ENCODE measurements at places on chromosomes 5 and 9.

DNA sequence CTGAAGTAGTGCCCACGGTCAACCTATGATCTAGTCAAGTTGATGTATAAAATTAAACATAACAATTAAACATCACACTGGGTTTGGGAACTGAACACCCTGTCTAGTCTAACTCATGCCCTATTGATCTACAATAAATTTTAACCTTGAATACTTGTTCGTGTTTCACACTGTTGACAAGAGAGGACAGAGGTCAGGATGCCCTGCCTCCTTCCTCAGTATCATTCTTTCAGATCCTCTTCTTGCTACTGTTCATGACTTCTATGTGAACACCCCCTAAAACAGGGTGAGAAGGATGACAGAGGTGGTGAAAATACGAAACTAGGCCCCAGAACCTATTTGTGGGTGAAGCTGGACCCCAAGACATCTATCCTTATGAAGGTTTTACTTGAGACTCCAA, 8.1 kb upstream of the MAT2B start:
- no peak for DNase-seq

- DNase-seq = no peak
Observed at GRCh38 chr9:122028089-122028488, 65.0 kb downstream of the TTLL11 start.

GRCh38 chr5:159103086-159103485, 3.4 kb upstream of the EBF1 start:
- no peak for DNase-seq

GRCh38 chr9:114037249-114037648, 40.9 kb downstream of the AMBP start:
- DNase-seq = no peak

DNA sequence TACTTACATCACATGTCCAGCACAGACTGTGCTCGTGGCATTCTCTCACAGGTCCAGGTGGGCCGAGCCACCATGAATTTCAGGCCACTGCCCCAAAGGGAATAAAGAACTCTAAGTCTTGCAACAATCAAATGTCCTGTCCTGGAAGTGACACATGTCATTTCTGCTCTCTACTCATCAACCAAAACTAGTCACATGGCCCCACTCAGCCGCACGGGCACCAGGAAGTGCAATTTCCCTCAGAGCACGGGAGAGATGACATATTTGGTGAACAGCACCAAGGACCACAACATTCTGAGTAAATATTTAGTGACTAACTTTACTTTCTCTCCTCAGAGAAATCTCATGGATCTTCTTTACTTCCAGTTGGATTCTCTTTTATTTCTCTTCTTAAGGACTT, 131.1 kb upstream of the TUT7 start:
- DNase-seq = no peak

DNA sequence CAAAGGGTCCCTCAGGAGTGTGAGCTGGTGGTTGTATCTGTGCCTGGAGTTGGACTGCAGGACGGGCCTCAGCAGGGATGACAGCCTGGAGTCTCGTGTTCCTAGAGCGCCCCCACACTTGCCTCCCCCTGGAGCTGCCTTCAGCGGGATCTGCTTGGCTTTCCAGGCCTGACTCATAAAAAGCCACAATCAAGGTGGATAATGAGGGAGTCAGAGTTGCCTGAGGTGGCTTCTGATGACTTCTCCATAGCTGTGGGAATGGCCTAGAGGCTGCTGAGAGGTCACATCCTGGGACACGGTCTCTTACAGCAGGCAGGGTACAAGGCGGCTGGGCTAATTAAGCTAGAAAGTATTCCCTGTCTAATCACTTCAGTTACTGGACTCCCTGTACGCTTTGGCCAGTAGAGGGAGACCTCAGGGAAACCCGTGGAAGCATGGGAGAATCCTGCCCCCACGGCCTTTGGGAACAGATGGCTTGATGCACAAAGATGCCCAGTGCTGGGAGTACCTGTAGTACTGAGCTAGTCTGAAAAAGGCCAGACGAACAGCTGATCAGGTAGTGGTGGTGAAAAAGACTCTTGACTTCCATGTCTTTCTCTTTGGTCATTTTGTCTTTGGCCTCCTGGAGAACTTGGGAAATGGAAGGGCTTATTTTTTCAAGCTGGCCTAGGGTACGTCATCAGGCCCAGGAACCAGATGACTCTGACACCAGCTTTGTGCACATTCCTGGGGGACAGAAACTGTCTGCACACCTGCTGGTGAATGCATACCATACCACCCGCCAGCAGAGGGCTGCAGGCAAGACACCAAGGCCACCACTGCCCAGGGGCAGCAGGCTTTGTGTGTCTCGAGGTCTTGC, 16.1 kb upstream of the FRRS1L start:
- DNase-seq = no peak

DNA sequence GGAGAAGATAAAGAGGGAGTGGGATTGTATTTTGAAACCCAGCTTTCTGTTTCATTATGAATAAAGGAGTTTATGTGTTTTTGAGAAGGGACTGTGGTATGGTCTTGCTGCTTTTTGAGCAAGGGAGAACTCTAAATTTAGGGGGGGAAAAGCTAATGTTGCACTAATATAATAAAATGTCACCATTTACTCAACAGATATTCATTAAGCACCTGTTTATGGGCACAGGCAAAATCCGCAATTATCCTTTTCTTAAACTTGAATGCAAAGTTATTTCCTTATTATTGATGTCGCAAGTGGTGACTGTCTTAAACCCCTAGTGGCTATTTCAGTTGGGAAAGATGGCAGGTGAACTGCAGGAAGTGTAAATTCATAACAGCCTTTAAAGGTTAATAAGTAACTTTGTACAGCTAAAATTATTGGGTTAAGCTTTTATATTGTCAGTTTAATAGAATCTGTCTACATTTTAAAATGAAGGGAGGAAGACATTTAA, 1.5 kb downstream of the CDC42SE2 start:
- DNase-seq = no peak

DNA sequence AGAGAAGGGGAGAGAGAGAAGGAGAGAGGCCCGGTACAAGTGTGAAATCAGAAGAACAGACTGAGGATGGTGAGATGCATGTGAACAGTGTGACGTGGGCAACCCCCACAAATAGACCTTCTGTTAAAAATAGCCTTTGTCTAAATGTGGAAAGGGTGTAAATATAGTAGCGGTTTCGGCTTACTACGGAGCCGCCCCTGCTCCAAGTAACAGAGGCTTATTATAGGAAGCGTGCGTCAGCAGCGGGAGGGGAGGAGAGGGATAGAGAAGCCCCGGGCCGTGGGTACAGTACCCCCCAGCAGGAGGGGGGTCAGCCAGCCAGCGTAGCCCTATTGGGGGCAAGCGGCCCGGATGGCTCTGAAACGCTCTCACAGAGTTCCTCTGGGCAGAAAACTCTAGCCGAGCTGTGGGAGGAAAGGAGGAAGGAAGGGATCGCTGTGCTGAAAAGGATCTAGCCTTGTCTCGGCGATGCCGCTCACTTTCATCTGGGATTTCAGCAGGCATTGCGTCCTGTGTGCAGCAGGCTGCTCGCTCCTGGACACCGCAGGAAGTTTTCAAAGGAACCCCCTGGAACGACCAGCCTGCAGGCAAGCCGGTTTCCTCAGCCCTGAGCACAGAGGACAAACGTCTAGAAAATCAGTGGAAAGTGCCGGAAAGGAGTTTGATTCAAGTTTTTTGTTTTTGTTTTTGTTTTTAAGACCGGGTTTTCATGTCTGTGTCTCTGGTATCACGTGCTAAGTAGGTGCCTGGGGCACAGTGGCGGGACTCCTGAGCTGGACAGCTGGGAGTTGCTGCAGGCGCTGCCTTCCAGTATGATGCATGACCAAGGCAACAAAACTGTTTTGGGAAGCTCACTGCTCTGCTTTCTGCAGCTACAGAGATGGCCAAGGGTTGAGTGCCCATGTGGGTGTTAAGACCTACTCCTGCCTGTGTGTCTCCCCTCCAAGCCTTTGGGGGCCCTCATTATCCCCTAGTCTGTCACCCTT, 146.6 kb downstream of the SEC61B start:
- DNase-seq = no peak

DNA sequence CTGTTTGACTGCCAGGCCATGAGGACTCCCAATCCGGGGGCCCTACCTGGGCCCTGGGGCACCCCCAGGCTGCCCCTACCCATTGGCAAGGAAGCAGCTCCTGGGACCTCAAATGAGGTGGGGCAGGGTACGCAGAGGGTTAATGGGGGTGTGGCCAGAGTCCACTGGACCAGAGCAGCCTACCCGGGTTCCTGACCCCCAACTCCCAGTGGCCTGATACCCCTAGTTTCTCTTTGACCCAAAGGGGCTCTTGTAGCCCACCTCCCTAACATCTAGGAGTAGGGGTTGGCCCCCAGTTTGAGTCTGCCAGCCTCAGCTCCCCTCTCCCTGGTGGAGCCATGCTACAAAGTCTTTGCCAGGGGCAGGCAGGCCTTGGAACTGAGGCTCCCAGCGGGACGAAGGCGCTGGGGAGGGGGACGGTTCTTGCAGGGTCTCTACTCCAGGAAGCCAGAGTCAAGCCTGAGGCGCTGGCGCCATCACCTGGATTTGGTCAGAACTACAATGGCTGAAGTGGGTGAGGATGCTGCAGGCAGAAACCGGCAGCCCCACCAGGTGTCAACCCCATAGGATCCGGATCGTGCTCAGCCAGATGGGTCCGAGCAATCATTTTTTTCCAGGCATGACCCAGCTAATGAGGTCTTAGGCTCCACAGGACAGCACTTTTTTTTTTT, 8.4 kb upstream of the CERCAM start:
- DNase-seq = peak; percentile 46

GRCh38 chr9:119968836-119969707, 599.8 kb upstream of the BRINP1 start:
- DNase-seq = peak; percentile 22

DNA sequence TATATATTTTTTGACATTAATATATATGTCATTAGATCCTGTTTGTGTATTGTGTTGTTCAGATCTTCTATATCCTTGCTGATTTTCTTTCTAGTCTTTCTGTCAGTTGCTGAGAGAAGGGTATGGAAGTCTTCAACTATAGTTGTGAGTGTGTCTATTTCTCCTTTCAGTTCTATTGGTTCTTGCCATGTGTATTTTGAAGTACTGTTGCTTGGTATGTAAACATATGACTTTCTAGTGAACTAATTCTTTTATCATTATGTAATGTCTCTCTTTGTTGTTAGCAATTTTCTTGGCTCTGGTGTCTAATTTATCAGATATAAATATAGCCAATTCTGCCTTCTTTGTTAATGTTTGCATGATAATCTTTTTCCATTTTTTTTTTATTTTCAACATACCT, 84.3 kb upstream of the CAST start:
- no peak for DNase-seq

- DNase-seq = no peak
Observed at GRCh38 chr9:131266266-131267229, 9.8 kb downstream of the FAM78A start.

GRCh38 chr5:134436523-134437339, 25.1 kb upstream of the CDKN2AIPNL start:
- DNase-seq = peak; percentile 35

DNA sequence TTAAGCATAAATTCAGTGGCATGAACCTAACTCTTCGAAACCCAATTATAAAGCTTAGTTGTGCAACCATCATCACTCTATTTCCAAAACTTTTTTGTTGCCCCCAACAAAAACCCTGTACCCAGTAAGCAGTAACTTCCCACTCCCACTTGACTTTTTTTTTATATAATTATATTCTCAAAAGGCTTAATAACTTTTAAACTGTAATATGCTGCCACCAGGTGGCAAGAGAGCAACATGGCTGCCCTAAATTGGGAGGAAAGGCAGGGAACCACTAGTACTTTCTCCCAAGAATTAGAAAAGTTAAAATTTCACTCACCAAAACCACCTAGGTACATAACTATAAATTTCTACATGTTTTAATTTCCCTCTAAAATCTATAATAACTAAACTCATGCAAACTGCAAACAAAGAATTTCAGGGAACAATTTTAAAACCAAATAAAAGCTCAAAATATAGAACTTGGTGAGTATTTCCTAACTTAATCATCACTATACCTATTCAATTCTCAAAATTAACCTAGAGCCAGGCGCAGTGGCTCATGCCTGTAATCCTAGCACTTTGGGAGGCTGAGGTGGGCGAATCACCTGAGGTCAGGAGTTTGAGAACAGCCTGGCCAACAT, 50.2 kb upstream of the RNF38 start:
- DNase-seq = peak; percentile 19

- no peak for DNase-seq
Observed at GRCh38 chr5:54520940-54521339, 3.4 kb downstream of the SNX18 start.

DNA sequence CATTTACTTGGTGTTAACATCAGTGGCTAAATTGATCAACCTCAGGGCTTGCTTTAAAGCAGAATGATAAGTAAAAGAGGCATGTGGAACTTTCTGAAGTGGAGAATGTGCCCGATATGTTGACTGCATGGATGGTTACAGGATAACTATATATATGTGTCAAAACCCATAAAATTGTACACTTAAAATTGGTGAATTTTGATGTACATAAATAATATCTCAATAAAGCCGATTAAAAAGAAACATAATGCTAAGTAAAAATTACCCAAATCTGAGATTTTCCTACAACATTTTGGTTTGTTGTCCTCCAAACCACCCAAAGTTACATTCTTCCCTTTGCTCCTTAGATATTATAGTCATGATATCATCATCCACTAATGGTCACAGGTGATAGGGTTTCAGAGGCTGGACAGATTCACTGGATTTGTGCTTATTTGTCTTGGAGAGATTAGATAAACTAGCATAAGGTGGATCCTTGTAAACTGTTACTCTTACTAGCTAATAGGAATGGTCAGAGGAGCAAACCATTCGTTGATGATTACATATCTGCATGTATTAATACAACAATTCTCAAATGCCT, 119.7 kb upstream of the RPS23 start:
- no peak for DNase-seq

- no peak for DNase-seq
Observed at GRCh38 chr5:151001436-151001835, 19.0 kb upstream of the GPX3 start.

Measured in activated CD8-positive, alpha-beta memory T cell treated with anti-CD3 and anti-CD28 coated beads, Interleukin-2, amount 50 U/mL, for 4 hours (primary cell).